NCI-H2171 treated with DMSO at 0.1 percent for 48 hours (cell line): ENCODE measurements at places on chromosomes 7 and 10.

- DNase-seq: peak; percentile 56
Observed at GRCh38 chr7:129773871-129774270, 162.4 kb downstream of the NRF1 start.

- no peak for DNase-seq
Observed at GRCh38 chr10:983971-984655, 4.1 kb upstream of the GTPBP4 start.

- no peak for DNase-seq
Observed at GRCh38 chr10:118840071-118840775, 85.5 kb upstream of the CACUL1 start.

- DNase-seq: peak; percentile 13
Observed at GRCh38 chr10:29646960-29647461, 12.2 kb upstream of the SVIL start.

DNA sequence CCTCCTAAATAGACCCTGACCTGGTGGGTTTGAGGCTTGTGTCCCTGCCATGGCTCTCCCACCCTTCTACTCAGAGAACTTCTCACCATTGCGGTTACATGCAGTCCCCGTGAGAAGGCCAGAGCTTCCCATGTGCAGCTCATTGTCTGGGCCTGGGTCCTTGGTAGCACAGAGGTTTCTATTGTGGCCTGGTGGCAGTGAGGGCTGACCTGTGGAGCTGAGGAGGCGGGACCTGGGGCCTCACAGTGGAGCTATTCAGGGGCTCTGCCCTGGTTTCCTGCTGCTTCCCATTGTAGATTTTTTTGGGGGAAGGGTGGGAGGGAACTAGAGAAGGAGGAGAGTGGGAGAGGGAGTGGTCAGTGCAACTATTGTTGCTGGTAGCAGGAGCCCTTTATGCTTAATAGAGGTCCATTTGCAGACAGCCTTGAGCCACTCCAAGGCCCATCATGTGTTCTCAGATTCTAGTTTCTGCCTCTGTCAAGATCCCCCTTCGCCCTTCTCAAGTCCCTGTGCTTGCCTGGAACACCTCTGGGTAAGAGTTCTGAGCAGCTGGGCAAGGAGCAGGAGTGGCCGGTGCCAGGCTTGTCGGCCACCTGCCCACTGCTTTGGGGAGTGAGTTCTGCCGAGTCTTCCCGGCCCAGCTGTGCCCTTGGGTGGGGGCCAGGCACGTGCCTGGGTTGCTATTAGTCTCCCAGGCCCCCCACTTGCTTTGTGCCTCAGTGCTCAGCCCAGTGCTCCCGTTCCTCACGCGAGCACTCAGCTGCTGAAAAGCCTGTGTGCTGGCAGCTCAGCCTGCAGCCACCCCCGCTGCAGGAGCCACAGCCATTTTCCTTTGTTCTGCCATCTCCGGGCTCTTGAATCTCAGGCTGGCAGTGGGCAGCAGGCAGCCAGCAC, 10.7 kb downstream of the TSPAN14 start:
- peak; percentile 38 for DNase-seq

DNA sequence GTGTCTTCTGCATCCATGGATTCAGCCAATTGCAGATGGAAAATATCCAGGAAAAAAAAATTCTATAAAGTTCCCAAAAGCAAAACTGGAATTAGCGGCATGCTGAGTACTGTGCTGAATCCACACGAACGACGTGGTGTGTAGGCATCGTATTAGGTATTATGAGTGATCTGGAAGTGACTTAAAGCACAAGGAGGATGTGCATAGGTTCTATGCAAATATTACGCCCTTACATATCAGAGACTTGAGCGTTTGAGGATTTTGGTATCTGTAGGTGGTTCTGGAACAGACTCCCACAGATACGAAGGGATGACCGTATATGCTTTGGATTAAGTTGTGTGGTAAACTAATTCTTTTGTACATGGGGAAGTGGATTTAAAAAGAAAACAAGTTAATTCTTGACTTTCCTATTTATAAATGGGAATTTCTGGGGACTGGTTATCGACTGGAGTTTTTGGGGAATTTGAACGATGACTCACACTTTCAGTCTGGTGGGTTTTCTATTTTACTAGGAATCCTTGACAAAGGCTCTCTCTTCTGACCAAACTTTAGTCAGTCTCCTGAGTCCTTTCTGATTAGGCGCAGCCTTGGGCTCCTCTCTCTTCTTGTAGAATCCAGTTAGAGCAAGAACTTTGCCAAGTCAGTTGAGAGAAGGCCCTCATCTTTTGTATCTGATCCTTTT, 5.4 kb upstream of the NUB1 start:
- DNase-seq: no peak
